ENCODE measurements at places on chromosomes 4 and X.
A peak's percentile ranks its signal among the peaks of the same experiment; 100 is the strongest.

- no peak for DNase-seq
Measured at GRCh38 chr4:152992027-152992426, 55.9 kb downstream of the FHDC1 start.

- DNase-seq, result no peak
Measured at GRCh38 chr4:48484494-48485168, 1.5 kb downstream of the SLC10A4 start.

GRCh38 chr4:159504684-159505083 lies 401.8 kb downstream of the RAPGEF2 start:
- peak; percentile 33 for DNase-seq

- DNase-seq, result no peak
Measured at GRCh38 chr4:79357365-79357764, 31.5 kb upstream of the NAA11 start.

GRCh38 chr4:4277531-4277930 lies 12.4 kb downstream of the LYAR start:
- no peak for DNase-seq

DNA sequence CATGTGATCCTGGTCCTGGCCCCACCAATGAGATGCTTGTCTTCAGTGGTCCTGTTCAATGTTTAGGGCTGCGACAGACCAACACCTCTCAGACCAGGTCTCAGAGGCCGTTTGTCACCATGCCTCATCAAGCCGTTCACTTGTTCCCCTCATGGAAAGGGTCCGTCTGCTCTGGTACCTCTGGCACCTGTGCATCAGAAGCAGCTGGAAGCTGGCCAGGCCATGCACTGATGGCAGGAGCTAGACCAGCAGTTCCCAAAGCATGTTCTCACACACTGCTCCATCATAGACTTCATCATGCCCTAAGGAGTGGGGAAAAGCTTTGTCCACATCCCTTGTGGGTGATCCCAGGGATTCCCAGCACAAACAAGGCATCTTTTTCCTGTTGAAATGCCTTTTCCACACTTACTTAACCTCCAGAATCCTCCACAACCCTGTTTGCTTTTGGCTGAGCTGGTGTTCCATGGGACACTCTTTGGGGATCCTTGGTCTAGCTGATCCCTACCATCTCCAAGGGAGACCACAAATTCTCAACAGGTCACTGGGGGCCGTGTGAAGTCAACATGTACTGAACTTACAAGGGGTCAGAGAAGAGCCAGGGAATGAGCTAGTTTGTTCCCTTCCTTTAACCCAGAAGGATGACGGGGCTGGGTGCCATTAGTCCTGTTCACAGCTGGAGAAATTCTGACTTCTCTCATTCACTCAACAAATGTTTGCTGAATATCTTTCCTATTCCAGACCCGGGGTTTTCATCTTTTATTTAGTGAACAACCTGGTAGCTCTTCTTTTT lies 21.8 kb downstream of the SH3TC1 start:
- DNase-seq, result no peak

- no peak for DNase-seq
Measured at GRCh38 chrX:77431227-77431626, 16.0 kb upstream of the FGF16 start.

DNA sequence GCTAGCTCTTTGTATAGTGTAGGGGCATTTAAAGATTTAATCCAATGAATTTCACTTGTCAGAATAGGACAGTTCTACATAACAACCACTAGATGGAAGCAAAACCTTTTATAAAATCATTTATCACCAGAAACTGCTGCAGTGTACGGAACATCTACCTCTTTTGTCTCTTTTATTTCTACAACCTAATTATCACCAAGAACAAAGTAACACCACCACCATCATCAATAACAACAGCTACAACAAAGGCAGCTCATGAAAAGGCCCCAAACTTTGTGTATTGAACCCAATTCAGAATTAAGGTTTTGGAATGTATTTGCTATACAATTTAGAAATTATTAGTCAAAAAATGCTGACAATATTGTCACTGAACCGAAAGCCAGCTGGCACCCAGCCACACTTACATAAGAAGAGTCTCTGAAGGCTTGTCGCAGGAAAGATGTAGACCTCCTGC lies 260.9 kb upstream of the RPS6KA3 start:
- DNase-seq, result peak; percentile 79

- DNase-seq, result no peak
Measured at GRCh38 chrX:155434906-155435743, 23.3 kb downstream of the F8A3 start.

GRCh38 chr4:2390146-2390545 lies 28.3 kb downstream of the ZFYVE28 start:
- DNase-seq, result no peak

DNA sequence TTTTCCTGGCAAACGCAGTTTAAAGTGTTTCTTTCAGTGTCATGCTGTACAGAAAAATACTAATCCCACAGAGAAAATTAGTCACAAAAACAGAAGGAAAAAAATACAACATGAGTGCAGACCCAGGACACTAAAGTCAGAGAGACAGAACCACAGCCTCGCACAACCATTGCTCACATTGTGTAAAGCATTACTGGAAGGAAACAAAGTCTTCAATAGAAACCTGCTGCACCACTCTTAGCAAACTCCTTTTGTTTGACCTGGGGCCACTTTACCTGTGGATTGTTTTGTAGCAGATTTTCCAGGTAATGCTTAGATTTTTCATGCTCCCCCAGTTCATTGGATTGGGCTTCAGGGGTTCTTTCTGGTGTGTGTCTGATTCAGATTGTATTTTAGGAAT lies 131.8 kb upstream of the TMLHE start:
- no peak for DNase-seq

GRCh38 chr4:151031831-151032605 lies 16.9 kb upstream of the LRBA start:
- DNase-seq, result no peak

DNA sequence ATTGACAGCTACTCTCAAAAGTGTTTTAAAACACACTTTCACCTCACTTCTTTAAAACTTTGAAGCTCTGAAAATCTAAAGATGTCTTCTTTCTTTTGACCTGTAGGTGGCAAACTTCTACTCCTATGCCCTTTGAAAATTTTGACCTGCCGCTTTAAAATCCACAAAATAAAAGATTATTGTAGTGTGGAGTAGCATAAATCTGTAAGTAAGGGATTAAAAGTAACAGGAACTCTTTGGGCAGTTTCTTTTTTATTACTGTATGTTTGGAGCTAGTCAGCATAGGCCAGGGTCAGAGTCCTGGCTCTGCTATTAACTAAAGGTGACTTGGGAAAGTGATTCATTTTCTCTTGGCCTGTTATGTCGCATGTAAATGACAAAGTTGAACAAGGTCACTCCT lies 25.5 kb downstream of the BBS12 start:
- DNase-seq, result peak; percentile 17

DNA sequence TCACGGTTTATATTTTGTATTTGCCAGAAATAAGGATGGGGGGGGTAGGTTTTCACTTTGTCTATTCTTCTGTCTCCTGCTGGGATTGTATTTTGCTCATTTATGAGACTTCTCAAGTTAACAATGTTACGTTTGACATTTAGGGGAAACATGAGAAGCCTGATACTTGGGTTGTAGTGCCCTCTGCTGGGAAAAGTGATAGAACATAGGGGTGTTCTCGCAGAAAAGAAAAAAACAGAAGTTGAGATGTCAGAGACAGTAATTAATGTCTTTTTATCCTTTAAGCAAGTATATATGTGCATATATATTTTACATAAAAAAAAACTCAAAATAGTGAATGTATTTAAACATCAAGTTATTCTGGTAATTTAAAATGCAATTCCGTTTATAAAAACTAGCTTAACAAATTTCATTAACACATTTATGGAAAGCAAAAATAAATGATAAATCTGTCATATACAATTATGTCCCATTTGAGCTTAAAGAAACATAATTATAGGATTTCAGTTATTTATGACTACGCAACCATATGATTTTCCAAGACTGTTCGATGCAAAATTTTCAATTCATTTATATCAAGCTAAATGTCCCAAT lies 46.0 kb upstream of the TMPRSS11F start:
- peak; percentile 57 for DNase-seq

GRCh38 chr4:154911097-154911496 lies 130.0 kb downstream of the RBM46 start:
- DNase-seq, result no peak

- DNase-seq, result no peak
Measured at GRCh38 chrX:35625714-35626113, 172.4 kb upstream of the MAGEB16 start.

DNA sequence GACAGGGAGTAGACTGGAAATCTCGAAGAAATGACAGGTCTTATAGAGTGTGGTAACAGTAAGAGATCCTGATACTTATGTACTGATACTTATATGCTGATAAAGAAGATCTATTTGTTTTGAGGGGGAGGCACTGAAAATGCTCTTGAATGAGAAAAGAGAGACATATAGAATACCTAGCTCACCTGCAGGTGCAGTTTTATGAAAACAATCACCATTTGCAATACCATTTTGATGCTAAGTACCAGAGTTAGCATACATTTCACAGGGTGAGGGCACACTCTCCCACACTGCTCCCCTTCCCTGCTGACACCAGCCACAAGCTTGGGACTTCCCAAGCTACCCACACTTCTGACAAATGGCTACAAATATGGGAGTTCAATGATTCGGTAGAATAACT lies 1490.1 kb upstream of the IGFBP7 start:
- no peak for DNase-seq

DNA sequence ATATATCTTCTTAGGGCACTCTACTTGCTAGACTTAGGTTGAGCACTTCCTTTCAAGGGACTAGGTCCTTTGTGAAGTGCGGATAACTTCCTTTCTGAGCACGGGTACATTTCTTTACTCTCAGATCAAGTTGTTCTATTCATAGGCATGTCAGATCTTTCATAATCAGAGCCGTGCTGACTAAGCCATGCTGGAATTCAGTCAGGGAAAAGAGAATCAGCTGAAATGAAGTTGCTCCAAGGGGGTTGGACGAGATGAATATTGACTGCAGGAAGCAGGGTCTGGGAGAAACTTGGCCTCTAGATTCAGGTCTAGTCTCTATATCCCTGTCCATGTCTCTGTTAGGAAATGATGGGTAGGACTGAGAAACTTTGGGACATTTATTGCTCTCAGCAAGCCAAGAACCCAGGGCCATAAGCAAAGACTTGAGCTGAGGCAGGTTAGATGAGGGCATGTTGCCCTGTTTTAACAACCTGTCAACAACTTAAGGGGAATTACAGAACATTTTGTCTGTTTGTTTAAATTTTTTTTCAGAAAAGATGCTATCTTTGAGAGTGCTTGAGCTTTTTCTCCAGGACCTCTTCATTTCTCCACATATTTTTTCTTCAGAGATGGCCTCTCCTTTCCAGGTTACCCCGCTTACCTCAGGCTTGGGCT lies 28.3 kb downstream of the AREG start:
- no peak for DNase-seq

DNA sequence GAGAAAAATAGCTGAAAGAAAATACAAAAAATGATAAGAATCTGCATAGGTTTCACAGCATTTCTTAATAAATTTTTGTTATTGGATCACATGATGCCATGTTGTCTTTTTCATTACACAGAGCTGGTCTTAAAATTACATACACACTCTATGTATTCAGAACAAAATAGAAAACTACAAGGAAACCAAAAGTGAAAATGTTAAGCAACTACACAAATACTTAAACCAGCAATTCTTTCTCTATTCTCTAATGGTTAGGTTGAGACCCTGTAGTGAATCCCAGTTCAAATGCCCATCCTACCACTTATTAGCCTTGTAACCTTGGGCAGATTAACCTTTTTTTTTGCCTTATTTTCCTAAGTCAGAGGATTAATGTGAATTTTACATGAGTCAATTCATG lies 2311.2 kb downstream of the PCDH7 start:
- DNase-seq, result no peak

DNA sequence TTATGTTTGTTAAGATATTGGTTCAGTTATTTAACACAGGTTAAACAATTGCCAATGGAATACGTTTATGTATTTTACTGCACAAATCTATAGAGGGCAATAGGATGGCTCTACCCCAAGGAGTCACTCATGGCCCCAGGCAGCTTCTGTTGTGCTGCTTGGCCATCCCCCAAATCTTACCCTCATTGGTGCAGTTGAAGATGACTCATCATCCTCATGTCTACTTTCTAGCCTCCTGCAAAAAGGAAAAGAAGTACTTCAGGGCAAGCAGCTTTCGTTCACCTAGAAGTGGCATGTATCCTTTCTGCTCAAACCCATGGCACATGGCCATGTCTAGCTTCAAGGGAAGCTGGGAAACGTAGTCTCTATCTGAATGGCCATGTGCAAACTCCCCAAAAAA lies 14.2 kb downstream of the PHOX2B start:
- no peak for DNase-seq

- DNase-seq, result no peak
Measured at GRCh38 chrX:2692221-2693112, 1.4 kb downstream of the CD99 start.

DNA sequence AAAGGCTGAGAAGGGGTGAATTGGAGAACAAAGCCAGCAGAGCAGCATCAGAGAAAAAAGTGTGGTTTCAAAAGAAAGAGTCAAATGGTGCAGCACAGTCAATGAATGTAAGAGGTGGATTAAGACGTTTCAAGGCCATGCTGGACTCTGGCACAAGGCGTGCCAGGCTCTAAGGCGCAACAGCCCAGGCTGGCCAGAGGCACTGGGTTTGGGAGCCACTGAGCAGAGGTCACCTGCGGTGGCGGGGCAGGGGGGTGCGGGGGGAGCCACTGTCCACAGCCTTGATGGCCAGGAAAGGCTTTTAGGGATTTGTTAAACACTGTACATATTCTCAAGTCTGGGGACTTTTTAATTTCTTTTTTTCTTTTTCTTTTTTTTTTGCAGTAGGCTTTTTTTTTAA lies 222.5 kb upstream of the FAT1 start:
- no peak for DNase-seq

GRCh38 chr4:151715881-151716280 lies 44.9 kb downstream of the GATB start:
- DNase-seq, result no peak

GRCh38 chrX:31212856-31213748 lies 141.3 kb upstream of the FTHL17 start:
- peak; percentile 5 for DNase-seq

GRCh38 chrX:119646515-119646914 lies 40.3 kb upstream of the NKRF start:
- DNase-seq, result no peak

DNA sequence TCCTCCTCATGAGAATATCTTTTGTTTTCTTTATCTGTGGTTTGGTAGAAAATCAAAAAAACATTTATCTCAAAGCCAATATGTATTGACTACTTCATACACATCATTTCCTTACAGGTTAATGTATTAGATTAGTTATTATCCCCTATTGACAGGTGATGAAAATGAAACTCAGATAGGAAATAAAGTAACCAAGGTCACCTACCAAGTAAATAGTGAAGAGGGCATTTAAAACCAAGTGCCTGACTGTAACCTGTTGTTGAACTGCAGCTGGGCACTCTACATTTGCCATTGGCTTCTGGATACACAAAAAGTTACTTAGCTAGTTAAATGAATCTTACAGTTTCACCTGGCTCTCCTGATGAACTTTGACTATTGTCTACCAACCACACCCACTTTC lies 41.4 kb upstream of the CTSO start:
- no peak for DNase-seq

GRCh38 chr4:40788331-40788730 lies 38.6 kb downstream of the NSUN7 start:
- no peak for DNase-seq

GRCh38 chr4:3128976-3129375 lies 54.5 kb downstream of the HTT start:
- no peak for DNase-seq

GRCh38 chr4:67779631-67780030 lies 25.4 kb upstream of the GNRHR start:
- DNase-seq, result no peak

- DNase-seq, result no peak
Measured at GRCh38 chr4:107996949-107997788, 7.5 kb downstream of the HADH start.

GRCh38 chrX:130944230-130944629 lies 41.2 kb upstream of the ENOX2 start:
- no peak for DNase-seq
